ENCODE measurements at places on chromosomes 2 and 18.
A peak's percentile ranks its signal among the peaks of the same experiment; 100 is the strongest.

DNA sequence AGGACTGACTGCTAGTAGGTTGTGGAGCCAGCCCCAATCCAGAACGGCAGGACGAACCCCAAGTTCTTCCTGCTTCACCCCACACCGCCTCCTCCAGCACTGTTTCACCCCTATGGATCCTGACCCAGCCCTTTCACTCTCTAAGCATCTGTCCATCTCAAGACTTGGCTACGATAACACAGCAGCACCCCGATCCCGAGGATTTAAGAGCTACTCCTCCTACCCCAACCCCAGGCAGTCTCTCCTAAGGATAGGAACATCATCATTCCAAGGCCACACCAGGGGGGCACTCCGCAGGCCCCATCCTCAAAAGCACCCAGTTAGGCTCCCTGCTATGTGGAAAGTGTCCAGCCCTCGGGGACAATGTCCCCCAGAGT is 645 bp downstream of the KCTD18 start:
- no peak for DNase-seq

- peak; percentile 9 for DNase-seq
Observed at GRCh38 chr2:44941551-44942234, at the start of gene SIX3. TSS of gene SIX3 (plus strand) at chr2:44941702. CDS start at chr2:44942105, 403 bp downstream.

DNA sequence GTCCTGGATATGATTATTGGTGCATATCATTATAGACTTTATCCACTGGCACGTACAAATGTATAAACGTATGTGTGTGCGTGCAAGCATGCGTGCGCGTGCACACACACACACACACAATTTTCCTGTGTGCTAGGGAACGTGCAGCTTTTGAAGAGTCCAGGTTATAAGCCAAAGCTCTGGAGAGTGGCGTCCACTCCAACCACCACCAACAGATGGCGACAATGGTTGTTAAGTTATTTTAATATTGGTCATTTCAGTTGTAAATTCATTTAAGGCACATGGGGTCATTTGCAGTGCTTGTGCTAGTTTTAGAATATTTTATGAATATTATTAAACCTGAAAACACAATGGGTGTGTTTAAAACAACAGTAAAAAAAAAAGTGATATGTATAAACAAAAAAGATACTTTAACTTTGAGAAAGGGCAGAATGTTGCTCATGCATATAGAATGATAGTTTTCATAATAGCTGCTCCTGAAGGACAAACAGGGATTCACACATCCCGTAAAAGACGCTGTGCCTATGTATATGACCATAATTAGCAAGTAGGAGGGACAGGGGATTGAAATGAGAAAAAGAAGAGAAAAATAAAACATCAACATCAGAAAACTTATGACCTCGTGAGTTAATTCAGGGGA is 124.2 kb upstream of the ITGB6 start:
- peak; percentile 18 for DNase-seq

DNA sequence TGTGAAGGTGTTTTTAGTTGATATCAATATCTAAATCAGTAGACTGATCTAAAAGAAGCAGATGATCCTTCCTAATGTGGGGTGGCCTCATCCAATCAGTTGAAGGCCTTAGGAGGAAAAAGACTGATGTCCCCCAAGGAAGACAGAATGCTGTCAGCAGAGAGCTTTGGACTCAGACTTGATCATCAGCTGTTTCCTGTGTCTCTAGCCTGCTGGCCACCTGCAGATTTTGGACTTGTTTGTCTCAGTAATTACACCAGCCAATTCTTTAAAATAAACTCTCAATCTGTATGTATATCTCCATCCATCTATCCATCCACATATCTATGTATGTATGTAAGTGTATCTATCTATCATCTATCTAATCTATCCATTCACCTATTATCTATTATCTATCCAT is 301.3 kb downstream of the LPIN1 start:
- DNase-seq = no peak

DNA sequence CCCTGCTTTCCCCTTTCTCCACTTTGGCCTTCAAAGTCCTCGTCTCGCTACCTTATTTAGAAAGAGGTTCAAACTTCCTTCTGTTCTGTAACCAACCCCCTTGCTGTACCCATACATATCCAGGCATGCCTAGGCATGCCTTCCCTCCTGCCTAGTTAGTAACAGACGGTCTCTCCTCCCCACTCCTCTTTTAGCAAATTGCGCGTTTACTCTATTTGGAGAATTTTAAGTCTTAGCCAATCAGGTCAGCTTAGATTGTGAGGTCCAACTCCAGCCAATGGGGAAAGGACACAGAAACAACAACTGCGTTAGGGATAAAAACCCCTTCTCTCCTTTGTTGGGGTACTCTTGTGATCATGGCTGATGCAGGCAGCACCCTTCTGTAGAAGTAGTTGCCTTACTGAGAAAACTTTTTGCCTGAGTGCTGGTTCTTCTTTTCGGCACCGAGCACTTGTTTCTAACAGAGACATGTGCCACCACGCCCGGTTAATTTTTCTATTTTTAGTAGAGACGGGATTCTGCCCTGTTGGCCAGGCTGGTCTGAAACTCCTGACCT is 85.9 kb upstream of the FOXI3 start:
- DNase-seq = no peak

GRCh38 chr2:59866436-59866835 is 687.0 kb downstream of the BCL11A start:
- DNase-seq = no peak

DNA sequence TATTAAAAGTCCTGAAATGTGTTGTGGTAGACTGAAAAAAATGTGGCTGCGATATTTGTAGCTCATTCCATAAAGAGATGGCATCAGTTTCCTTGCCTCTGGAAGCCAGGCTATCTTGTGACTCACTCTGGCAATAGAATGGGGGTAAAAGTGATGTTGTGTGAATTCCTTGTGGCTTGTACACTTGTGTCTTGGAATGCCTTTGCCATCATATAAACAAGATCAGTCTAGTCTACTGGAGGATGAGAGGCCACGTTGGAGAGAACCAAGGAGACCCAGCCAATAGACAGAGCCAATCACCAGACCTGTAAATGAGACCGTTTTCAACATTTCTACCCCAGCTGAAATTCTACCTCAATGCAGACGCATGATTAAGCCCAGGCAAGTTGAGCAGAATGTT is 254.1 kb downstream of the TRIB2 start:
- DNase-seq = no peak

DNA sequence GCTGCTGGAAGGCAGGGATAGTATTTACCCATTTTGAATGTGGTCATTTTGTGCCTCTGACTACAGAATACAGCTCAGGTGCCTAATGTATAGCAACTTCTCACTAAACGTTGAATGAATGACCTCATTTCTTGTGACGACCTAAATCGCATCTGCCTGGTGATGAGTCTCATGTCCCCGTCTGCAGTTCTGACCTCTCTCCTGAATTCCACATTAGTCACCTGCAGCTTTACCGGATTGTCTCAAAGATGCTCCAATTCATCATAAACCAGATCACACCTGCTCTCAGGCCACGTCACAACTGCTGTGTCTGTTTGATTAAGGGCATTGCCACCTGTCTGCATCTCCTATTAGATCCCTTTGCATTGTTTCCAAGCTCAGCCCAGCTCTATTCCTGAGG is 133.6 kb upstream of the MYT1L start:
- DNase-seq = no peak

DNA sequence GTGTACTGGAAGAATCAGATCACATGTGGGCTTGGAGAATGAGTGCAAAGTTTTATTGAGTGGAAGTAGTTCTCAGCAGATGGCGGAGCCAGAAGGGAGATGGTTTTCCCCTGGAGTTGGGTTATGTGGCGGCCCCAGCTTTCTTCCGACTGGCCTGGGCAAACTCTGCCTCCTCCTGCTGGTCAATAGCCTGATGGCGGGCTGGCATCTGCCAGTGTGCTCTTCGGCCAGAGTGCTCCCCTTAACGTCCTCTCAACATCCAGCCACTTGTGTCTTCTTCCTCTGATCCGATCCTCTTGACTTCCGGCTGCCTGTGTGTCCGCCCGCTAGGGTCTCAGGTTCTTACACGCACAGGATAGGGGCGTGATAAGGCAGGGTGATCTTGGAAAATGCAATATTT is 741.3 kb downstream of the RNF144A start:
- DNase-seq = no peak

GRCh38 chr18:25553631-25554263 is 201.8 kb upstream of the ZNF521 start:
- DNase-seq = no peak

- DNase-seq = no peak
Observed at GRCh38 chr2:157124731-157125130, 132.8 kb upstream of the GALNT5 start.

DNA sequence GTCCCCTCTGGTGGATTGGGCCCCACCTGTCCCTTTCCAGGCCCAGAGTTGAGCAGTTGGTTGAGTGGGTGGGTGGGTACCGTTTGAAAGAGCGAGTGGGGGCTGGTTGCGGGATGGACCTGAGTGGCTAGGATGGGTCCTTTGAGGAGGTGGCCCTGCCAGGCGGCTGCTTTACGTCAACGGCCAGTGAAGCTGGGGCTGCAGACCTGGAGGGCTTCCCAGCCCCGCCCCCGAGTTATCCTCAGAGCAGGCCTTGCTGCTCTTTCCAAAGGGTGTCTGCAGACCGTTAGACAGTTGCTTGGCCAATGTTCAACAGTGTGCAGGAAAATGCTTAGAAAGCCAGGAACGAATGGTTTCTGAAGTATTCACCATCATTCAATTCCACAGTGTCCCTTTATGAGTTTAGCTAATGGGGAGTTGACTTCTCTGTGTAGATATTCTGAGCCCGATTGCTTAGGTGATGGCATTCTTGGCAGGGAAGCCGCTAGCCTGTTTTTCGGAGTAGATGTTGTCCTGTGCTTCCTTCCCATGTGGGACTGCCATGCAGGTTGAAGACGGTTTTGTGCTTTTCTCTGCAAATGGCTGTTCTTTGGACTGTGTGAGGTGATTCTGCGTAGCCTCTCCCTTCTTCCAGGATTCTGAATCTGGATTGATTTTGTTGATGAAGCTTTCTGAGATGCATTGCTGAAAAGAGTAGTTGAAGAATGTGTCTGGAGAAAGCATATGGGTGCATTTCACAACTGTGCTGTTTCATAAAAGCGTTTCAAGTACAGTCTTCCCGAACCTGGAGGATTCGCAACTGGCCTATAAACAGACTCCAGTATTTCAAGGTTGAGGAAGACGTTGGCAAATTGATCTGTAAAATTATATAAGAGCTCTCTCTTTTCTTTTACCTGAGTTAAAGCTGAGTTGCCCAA is 45.8 kb downstream of the LDLRAD4 start:
- DNase-seq = no peak

GRCh38 chr2:196170606-196171247 is 651 bp downstream of the STK17B start:
- no peak for DNase-seq

DNA sequence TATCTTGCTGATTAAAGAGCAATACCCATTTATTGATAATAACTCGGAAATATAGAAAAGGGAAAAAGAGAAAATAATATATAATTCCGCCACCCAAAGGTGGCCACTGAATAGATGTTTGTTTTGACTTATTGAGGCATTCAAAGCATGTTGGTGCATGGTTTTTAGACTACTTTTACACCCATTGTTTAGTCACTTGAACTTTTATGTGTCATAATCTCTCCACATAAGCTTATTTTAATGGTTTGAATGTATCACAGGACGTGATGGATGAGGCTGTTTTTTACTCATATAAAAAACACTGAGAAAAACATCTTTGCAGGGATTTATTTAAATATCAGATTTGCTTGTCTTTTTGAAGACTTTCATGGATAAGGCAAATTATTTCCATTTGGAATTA is 120.4 kb downstream of the ACKR3 start:
- DNase-seq = no peak

- DNase-seq = no peak
Observed at GRCh38 chr18:22265838-22266237, 96.4 kb downstream of the GATA6 start.

DNA sequence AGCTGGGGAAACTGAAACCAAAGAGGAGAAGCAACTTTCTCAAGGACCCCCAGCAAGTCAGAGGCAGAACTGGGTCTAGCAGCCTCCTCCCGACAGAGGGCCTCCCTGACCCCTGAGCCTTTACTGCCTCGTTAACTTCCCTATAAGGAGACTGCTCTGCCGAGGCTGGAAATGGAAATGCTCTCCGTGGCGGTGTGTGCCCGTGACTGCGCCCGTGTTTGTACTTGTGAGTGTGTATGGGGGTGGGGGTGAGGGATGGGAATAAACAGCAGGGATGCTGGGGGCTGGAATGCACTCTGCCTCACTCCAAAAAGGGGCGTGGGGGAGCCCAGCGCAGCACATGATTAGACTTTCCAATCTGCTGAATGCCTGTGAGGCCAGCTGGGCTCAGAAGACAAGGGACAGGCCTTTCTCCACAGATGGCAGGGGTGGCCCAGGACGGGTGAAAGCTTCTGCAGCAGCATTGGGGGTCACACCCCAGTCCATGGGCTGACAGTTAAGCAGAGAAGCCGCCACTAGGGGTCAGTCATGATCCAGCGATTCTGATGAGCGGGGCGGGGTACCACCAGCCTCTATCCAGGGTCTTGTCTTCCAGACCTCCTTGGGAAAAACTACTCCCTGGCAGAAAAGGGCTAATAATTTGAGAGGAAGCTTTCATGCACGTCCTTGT is 26.8 kb downstream of the MPHOSPH10 start:
- DNase-seq = peak; percentile 40

DNA sequence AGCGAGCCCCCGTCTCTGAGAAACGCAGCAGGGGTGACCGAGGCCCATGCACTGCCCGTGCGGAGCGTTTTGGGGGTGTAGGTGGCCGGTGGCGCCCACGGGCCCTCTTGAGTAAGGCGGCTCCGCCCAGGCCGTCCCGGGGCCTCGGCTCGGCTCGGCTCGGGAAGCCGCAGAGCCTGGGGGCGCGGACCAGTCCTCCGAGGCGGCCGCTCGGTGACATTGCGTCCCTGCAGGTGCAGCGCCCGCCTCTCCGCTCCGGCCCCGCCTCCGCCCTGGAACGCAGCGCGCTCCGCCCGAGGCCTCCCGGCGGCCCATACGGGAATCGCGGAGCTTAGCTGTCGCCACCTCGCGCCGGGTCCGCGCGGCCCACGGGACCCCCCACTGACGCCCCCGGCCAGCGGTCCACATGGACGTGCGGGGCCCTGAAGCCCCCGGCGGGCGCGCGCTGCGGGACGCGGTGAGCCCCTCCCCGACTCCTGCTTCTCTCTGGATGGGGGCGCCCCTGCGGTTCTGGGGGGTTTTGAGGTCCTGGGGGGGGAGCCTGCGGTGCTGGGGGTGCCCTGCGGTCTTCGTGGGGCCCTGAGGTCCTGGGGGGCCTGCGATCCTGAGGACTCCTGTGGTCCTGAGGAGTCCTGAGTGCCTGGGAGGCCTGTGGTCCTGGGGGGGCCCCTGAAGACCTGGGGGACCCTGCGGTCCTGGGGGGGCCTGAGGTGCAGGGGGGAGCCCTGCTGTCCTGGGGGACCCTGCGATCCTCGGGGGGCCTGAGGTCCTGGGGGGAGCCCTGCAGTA is at the start of gene HSBP1L1:
Gene HSBP1L1, plus strand, starts transcription at position 314 of the 789 bp plus-strand sequence. Its CDS starts 93 bp downstream, at position 407.
- peak; percentile 50 for DNase-seq

- no peak for DNase-seq
Observed at GRCh38 chr18:27394687-27395086, 209.6 kb upstream of the CHST9 start.

DNA sequence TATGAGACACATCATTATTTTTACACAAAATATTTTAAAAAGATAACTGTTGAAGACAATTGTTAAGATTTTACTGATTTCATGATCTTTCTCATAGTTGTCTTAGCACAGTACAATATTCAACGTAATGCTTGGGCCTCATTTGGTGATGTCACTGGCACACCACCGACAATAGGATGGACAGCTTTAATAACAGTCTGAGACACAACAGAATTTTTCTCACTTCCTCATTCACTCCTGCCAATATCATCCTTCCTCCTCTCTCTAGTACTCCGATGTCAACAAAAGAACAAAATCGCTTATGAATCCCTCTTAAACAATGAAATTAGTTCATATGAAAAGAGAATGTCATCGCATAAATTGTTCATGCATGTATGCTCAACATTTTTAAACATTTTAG is 461.9 kb upstream of the CDH7 start:
- no peak for DNase-seq

- no peak for DNase-seq
Observed at GRCh38 chr18:5979971-5980457, 84.7 kb upstream of the TMEM200C start.
